ENCODE measurements at places on chromosomes 6 and 20. TPM values are rescaled to one million over a fixed set of nuclear protein-coding genes. Genes with fewer than 3 reads are reported as not detected.

The OCSTAMP gene
- not detected for total RNA-seq

GRCh38 chr6:57209030-57209429 lies 13.1 kb downstream of the RAB23 start:
- DNase-seq = no peak

The HLA-DQB2 gene
- 2.6 TPM for total RNA-seq

DNA sequence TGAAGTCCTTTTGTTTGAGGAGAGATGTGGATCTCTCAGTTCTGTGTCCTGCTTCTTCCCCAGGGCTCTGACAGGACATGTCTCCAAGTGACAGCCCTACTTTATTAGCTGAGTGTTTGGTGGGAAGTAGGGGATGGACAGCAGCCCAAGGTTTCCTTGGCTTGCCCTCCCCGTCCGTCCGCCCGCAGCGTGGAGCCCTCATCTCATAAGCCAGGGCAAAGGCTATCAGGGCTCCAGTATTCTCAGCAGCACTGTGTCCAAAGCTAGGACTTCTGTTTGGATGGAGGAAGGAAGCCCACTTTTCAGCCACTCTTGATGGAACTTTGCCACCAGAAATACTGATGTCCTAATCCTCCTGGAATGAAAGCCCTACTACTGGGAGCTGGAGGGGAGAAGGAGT lies 13.6 kb downstream of the CDC5L start:
- no peak for DNase-seq

The SLC17A1 gene
- total RNA-seq = not detected

The GLP1R gene
- not detected for total RNA-seq

GRCh38 chr6:151536188-151536479 lies 42.3 kb downstream of the CCDC170 start:
- DNase-seq = no peak

The UNC5CL gene
- 0.56 TPM for total RNA-seq

- no peak for DNase-seq
These were observed 5.6 kb upstream of the BLCAP start for GRCh38 chr20:37533154-37533715.

GRCh38 chr6:156741287-156742073 lies 35.7 kb upstream of the ARID1B start:
- no peak for DNase-seq

DNA sequence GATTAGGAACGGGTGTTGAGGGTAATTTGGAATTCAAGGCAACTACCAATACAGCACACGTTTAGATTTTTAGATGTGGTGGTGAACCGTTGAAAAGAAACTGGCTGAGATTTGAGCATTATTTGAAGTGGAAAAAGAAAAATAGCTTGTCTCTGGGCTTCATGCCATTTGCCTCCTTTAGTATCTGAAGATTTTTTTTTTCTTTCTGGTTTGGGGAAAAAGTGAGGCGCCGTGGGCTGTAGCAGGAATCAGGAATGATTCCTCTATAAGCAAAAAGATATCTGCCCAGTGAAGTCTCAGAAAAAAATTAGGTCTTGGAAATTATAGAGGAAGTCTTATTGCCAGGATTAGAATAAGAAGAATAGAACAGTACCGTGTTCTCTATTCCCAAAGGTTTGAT lies 88.5 kb downstream of the RPS12 start:
- DNase-seq = no peak

DNA sequence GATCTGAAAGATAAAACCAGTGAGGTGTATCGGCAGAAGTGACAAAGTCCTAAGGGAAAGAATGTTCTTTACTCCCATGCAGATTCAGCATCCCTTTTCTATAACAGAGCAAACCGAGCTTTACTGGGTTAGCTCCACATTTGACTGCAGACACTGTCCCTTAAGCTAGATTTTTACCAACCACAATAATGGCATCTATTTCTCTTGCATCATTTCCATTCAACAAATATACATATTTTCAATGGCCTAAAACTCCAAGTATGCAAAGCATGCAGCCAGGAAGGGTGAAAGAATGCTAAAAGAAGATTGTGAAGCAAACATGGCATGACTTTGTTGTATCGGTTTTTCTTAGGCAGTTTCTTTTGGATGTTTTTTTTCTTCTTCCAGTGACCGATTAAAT lies 255.4 kb downstream of the OGFRL1 start:
- no peak for DNase-seq

DNA sequence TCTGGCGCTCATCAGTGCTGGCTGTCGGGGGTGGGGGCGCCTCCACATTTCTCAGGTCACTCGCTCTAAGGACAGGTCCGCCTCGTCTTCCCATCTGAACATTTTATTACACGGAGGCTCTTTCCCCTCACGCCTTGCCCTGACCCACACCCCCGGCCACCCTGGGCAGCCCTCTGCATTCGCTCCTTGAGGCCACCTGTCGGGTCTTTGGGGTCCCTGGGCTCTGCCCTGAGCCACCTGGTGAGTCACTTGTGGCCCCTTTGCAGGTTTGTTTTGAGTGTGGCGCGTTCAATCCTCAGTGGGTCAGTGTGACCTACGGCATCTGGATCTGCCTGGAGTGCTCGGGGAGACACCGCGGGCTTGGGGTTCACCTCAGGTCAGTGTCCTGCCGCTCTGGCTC lies 3.2 kb downstream of the ARFGAP1 start:
- no peak for DNase-seq

DNA sequence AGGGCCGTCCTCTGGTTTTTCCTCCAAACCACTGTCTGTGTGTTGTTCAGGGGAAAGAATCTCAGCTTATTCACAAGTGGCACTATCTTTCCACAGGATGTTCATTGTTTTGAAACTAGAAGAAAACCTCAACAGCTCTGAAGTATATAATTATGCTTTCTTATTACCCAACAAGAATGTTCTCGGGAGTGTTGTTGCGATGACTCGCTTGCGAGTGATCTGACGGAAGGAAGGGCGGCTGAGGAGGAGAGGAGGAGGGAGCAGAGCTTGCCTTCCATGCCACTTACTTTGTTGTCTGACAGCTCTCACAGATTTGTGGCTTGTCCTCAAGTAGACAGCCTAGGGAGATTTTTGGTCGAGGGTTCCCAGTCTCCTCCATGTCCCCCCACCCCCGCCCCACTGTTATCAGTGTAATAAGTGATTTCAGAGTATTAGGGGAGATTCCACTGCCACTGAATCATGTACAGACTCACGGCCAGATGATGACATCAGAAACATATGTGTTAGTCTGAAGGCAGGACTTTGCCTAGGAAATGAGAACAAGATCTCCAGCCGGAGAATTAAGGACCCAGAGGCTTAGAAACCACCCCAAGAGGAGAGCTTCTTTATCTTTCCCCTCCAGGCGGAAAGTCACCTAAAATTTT lies 80.7 kb upstream of the CCN6 start:
- DNase-seq = no peak

The CTSZ gene
- 192 TPM for total RNA-seq

DNA sequence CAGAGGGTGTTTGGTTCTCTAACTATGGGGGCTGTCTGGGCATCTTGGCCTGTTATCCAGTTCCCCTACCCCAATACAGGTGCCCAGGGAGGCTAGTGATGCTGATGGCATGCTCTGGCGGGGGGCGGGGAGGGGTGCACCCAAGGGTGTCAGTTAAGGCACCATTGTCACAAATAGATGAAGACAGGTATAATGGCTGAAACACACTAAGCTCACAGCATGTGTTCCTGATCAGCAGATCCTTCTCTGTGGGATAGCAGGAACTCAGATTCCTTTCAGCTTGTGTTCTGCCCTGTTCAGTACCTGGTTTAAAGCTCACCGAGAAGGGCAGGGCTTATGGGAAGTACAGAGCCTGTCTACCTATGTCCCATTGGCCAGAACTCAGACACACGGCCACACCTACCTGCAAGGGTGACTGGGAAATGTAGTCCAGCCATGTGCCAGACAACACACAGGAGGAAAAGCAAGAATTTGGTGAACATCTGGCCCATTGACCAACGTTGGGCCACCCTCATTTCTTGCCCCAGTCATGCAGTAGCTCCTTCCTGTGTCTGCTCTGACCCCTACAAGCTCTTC lies 3.4 kb upstream of the RSPO4 start:
- DNase-seq = no peak

DNA sequence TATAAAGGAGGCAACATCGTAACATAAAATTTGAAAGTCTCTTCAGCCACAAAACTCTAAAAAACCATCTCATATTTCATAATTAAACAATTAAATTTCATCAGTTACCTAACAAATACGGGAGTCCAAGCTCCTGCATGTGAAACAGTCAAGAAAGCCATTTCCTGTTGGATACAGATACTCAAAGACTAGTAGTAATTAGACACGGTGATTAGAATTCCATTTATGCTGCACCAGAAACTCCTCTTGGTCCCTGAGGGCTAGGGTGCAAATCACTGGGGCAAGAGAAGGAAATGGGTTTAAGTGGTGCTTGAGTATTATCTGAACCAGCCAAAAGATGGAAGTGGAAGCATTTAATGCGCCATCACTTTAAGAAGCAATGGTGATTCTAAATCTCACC lies 27.4 kb downstream of the TRAM2 start:
- DNase-seq = no peak

GRCh38 chr6:155219299-155219698 lies 44.5 kb upstream of the CLDN20 start:
- DNase-seq = no peak

GRCh38 chr6:64294034-64294433 lies 658.4 kb downstream of the PHF3 start:
- DNase-seq = no peak

GRCh38 chr6:102039441-102039840 lies 645.9 kb downstream of the GRIK2 start:
- no peak for DNase-seq

Measured in omental fat pad (tissue), 4 donors.